CD4-positive, alpha-beta T cell (primary cell): ENCODE measurements at places on chromosomes 1 and 21. TPM values are rescaled to one million over a fixed set of nuclear protein-coding genes. Genes with fewer than 3 reads are reported as not detected.

CERS2 gene
- 80.1 TPM for total RNA-seq

FOXO6 gene
- total RNA-seq: 2.2 TPM

DCST1 gene
- total RNA-seq: 0.39 TPM

ORC1 gene
- total RNA-seq: 1.3 TPM

WDR64 gene
- 0.67 TPM for total RNA-seq

NBPF3 gene
- total RNA-seq: 8.5 TPM

ARHGEF16 gene
- 0.11 TPM for total RNA-seq

PDZK1 gene
- not detected for total RNA-seq

PTP4A2 gene
- total RNA-seq: 287 TPM

TNFRSF18 gene
- 14.8 TPM for total RNA-seq

CTNNBIP1 gene
- 6.6 TPM for total RNA-seq

CD1D gene
- 0.11 TPM for total RNA-seq

PLPPR5 gene
- total RNA-seq: not detected

CNKSR1 gene
- total RNA-seq: 3.6 TPM

MAP7D1 gene
- total RNA-seq: 156 TPM

EDARADD gene
- total RNA-seq: 1.7 TPM

CRYBG2 gene
- 1.3 TPM for total RNA-seq

CYYR1 gene
- not detected for total RNA-seq

CORT gene
- total RNA-seq: not detected

UBASH3A gene
- total RNA-seq: 60.8 TPM

MIXL1 gene
- not detected for total RNA-seq

ARMH1 gene
- 79.9 TPM for total RNA-seq

SLFNL1 gene
- 0.08 TPM for total RNA-seq

PIK3R3 gene
- total RNA-seq: 0.20 TPM

PERM1 gene
- not detected for total RNA-seq

HAO2 gene
- total RNA-seq: not detected

CYP4Z1 gene
- not detected for total RNA-seq

ZNF672 gene
- total RNA-seq: 35.9 TPM

KRTAP7-1 gene
- total RNA-seq: not detected

BTBD8 gene
- 2.8 TPM for total RNA-seq

CACNA1S gene
- not detected for total RNA-seq

AUNIP gene
- total RNA-seq: not detected

LRRIQ3 gene
- total RNA-seq: 0.08 TPM

TTLL10 gene
- total RNA-seq: 0.59 TPM

RGS16 gene
- 16.3 TPM for total RNA-seq

ATXN7L2 gene
- total RNA-seq: 11.8 TPM

TNFSF18 gene
- total RNA-seq: not detected

ESRRG gene
- not detected for total RNA-seq

ZYG11A gene
- 0.16 TPM for total RNA-seq

DSCAM gene
- total RNA-seq: not detected

HES4 gene
- total RNA-seq: 29.0 TPM

IGSF9 gene
- total RNA-seq: not detected

LMOD1 gene
- total RNA-seq: not detected

RGS5 gene
- total RNA-seq: 1.6 TPM

NOS1AP gene
- total RNA-seq: not detected

RBP7 gene
- total RNA-seq: not detected

SLC30A7 gene
- total RNA-seq: 21.6 TPM

GNG4 gene
- total RNA-seq: not detected

TGFB2 gene
- total RNA-seq: 0.11 TPM

MYOC gene
- not detected for total RNA-seq

CD5L gene
- not detected for total RNA-seq
